ENCODE measurements at places on chromosomes 6 and 20.
A peak's percentile ranks its signal among the peaks of the same experiment; 100 is the strongest.

- no peak for DNase-seq
These were observed 16.6 kb downstream of the HLA-F start for GRCh38 chr6:29739882-29740261.

- DNase-seq = peak; percentile 94
These were observed 67.8 kb upstream of the RALGAPA2 start for GRCh38 chr20:20780127-20780824.

GRCh38 chr6:16736856-16737775, 24.1 kb downstream of the ATXN1 start:
- DNase-seq = peak; percentile 52

GRCh38 chr6:124963416-124963785, 1.2 kb downstream of the RNF217 start:
- peak; percentile 39 for DNase-seq

- no peak for DNase-seq
These were observed 28.4 kb upstream of the NFATC2 start for GRCh38 chr20:51570739-51571459.

GRCh38 chr6:111185954-111186353, 98.7 kb downstream of the SLC16A10 start:
- DNase-seq = no peak

DNA sequence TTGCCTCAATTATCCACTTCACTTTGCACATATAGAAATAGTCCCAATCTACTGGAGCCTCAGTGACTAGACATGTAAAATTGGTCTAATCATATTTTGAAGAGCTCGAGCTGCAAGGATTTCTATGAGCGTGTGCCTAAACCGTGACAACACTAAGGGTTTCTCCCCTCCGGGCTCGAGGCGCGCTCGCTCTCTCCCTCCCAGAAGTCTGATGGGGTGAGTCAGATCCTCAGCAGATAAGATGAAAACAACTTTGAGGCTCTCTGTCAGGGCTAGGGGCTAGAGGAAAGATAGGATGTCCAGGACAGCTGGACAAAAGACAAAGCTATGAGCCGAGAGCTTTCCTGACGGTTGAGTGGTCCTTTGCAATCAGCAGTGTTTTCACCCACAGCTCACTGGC, 16.8 kb downstream of the GNAS-AS1 start:
- no peak for DNase-seq

DNA sequence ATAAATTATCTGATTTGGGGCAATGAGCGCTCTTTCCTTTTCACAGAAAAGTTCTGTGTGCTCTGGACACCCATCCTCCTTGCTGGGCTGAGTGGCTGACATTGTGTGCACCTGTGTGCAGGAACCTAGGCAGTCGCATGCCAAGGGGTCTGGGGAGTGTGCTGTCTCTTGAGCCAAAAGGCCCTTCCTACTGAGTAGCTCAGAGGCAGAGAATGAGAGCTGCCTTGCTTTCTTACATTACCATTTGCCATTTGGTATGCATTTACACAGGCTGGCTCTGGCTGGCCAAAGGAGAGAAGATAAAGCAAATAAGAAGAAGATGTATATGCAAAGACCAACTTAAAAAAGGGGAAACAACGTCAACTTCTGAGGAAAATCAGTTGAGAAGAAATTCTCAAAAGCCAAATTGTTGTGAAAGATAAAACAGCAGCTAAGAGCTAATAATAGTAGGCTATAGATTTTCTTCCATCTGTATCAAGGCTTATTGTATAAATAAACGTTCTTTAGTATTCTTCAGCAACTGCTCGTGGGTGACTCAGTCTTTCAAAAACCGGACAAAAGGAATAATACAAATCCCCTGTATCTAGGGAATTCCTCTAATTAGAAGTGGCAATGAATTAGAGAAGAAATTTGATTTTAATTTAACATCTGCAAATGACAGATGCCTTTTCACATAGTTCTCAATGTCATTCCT, 121.9 kb downstream of the INSM1 start:
- DNase-seq = no peak

GRCh38 chr6:132188556-132189264, 212.6 kb downstream of the MOXD1 start:
- DNase-seq = peak; percentile 47

GRCh38 chr6:137852346-137852745, 14.7 kb upstream of the TNFAIP3 start:
- DNase-seq = no peak

GRCh38 chr6:134425513-134425912, 107.6 kb upstream of the SGK1 start:
- DNase-seq = no peak

DNA sequence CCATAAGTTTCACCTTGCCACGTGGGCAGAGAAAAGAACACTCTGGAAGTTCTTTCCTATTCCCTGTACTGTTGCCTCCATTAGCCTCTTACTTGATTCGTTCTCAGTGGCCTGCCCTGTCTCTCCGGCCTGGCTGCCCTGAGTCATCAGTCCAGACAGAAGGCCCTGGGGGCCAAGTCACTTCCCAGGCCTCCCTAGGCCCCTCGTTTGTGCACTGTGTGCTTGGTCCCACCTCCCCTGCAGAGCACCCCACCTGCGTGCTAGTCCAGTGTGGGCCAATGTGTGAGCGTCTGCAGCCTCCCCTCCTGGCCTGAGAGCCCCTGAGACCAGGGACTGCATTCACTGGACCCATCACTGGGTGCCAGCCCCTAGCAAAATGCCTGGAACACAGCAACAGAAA, 191.2 kb upstream of the RREB1 start:
- DNase-seq = peak; percentile 38

DNA sequence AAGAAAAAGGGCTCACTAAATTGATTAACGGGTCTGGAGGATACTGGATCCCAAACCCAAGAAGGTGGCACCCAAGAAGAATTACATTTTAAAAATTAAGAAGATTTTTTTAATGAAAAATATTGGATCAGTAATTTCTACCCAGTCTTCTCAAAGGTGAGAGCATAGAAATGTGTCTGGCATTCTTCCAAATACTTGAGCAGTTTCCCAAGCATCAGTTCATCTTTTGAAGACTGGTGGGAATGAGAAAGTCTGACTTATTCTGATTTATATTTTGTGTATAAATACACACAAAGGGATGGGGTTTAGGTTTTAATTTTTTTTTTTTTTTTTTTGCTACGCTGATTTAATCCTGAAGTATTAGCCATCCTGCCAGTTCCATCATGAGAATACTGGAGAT, 3.3 kb downstream of the MGME1 start:
- DNase-seq = no peak

DNA sequence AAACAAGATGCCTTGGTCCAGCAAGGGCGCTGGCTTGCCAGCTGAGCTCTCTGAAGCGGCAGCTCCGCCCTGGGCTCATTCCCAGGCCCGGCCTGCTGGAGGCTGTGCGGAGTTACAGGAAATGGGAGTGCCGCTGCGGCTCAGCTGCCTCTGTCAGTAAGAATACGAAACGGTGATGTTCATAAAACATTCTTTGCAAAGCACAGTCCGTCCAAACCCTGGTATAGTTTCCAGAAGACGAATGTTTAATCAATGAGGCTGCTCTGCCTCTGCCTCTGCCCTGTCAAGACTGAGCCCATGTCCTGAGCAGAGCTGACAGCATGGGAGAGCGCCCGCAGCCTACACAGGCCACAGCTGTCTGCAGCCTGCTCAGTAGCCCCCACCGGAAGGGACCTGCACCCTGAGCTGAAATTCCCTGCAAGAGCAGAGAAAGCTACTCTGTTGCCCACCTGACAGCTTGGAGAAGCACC, 153.3 kb upstream of the SNX9 start:
- DNase-seq = peak; percentile 40

- peak; percentile 55 for DNase-seq
These were observed 44.7 kb downstream of the NFATC2 start for GRCh38 chr20:51497542-51498467.

DNA sequence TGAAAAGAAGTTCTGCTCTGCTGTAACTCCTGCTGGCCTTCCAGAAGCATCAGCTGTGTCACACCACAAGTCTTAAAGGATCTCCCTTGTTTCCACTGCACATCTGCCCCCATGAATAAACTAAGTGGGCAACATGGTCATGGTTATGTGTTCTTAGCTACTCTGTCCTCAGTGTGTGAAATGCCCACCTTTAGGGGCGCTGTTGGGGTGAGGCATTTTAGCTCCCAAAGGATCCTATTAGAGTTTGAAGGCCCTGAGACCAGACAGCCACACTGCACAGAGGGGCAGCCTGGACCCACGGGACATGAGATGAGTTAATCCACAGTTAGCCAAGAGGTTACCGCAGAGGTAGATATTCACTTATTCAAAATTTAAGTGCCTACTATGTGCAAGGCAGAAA, 294.3 kb upstream of the QKI start:
- DNase-seq = no peak

DNA sequence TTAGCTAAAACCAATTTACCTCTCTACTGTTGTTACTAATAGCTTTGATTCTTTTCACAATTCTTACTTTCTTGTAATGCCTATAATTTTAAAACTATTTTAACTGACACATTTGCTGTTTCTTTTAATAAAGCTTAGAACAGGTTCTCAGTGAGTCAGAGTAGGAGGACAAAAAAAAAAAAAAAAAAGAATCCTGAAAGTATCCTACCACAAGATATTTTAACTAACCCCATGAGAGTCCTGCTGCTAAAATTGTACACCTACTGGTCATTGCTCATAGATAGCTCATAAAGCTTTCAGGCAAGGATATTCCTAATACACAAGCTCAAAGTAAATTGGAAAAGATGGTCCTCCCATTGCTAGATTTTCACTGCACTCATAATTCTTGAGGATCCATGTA, 301.0 kb downstream of the CENPW start:
- DNase-seq = no peak
